ENCODE measurements at places on chromosomes 5 and 9. TPM values are rescaled to one million over a fixed set of nuclear protein-coding genes. Genes with fewer than 3 reads are reported as not detected.
A peak's percentile ranks its signal among the peaks of the same experiment; 100 is the strongest.

WNT8A gene
- not detected for total RNA-seq

TXNDC8 gene
- not detected for total RNA-seq

CDH6 gene
- 0.12 TPM for total RNA-seq

CER1 gene
- not detected for total RNA-seq

C9orf43 gene
- total RNA-seq: 0.71 TPM

ALDH1A1 gene
- 0.44 TPM for total RNA-seq

TRIM7 gene
- 30.2 TPM for total RNA-seq

BAAT gene
- total RNA-seq: 0.25 TPM

KIF24 gene
- total RNA-seq: 5.8 TPM

ANKRD34B gene
- not detected for total RNA-seq

NNT gene
- 0.32 TPM for total RNA-seq

PCDHGA10 gene
- total RNA-seq: 3.8 TPM

AOPEP gene
- total RNA-seq: 15.1 TPM

OR1N1 gene
- total RNA-seq: not detected

FREM1 gene
- 0.12 TPM for total RNA-seq

- DNase-seq: no peak
Observed at GRCh38 chr9:127447416-127448111, 3.6 kb downstream of the RPL12 start.

DNA sequence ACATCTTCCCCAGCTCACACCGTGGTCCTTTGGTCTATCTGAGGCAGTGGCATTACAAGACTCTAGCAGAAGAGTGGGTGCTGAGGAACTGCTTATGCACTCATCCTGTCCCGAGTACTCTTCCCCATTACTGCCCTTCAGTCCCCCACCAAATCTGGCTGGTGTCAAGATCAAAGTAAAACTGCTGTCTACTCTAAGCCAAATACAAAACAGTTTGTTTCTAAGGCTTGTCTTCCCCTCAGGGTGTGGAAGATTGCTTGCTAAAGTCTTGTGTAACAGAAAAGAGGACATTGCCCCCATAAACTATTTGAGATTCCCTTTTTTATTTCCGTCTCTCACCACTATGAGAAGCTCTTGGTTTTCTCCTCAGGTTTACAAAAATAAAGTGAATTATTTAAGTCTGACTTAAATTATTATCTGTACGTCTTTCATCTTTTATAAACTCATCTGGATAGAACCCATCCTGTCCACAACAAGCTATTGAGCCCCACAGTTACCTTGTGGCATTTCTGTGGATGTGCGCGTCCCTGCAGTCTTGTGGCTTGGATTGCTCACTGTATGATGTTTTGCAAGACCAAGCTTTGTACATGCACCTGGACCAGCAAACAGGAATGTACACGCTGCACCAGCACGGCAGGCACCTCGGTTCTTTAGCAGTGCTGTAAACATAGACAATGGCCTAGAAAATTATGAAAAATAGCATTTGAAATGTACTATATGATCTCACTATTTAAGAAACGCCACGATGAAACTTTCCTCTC is 61.0 kb downstream of the CYSTM1 start:
- no peak for DNase-seq

GRCh38 chr5:140549237-140550144 is 2.0 kb downstream of the EIF4EBP3 start:
- DNase-seq: no peak

- DNase-seq: no peak
Observed at GRCh38 chr9:36158122-36158521, 11.1 kb upstream of the CCIN start.

DNA sequence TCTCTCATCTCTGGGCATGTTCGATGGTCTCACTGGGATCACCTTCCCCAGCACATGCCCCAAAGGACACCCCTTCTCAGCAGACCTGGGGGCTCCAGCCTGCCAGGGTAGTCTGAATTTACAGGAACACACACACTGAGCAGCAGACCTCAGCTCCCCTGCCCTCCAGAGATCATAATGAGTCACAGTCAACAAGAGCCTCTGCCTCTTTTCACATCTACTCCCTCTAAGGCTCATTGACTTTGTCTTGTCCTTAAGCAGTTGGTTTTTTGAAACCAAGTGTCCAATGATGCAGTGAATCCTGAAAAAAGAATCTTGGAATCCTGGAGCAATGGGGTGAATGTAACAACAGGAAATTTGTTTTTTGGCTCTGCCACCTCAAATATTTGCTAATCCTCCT is 20.8 kb downstream of the GABBR2 start:
- DNase-seq: no peak

GRCh38 chr5:41925555-41925951 is 472 bp downstream of the FBXO4 start:
- no peak for DNase-seq

DNA sequence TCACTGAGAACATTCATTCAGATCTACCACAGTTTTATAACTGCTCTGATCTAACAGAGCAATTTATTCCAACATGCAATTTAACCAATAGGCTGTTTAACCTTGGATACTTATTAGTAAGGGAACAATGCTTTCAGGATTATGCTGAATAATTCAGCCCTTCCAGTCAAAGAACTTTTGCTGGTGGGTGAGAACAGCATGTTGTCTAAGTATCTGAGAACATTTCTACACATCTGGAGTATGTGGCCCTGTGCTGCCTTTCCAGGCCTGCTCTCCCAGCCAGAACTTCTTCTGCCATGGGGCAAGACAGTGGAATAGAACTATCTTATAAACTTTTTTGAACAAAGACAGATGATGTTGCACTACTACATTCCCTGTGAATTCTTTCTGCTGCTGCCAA is 55.8 kb downstream of the NFIB start:
- no peak for DNase-seq

- no peak for DNase-seq
Observed at GRCh38 chr9:76787677-76788076, 23.4 kb downstream of the PCA3 start.

GRCh38 chr5:174596429-174596828 is 128.0 kb upstream of the MSX2 start:
- no peak for DNase-seq

DNA sequence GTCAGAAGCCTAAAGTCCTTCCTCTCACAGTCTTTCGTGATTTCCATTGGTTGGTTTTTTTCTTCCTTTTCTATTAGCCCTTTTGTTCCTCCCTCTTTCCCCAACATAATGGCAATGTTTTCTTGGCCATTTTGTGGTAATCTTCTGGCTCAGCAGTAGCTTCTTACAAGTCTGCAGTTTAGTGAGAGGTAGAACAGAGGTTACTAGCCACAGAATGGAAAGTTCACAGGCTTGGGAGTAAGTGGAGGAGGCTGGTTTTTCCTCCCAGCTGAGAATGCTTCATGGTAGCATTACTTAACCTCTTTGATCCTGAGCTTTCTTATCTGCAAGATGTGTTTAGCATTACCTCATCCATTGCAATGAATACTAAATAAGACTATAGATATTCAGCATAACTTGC is 346.9 kb downstream of the NFIB start:
- DNase-seq: no peak

DNA sequence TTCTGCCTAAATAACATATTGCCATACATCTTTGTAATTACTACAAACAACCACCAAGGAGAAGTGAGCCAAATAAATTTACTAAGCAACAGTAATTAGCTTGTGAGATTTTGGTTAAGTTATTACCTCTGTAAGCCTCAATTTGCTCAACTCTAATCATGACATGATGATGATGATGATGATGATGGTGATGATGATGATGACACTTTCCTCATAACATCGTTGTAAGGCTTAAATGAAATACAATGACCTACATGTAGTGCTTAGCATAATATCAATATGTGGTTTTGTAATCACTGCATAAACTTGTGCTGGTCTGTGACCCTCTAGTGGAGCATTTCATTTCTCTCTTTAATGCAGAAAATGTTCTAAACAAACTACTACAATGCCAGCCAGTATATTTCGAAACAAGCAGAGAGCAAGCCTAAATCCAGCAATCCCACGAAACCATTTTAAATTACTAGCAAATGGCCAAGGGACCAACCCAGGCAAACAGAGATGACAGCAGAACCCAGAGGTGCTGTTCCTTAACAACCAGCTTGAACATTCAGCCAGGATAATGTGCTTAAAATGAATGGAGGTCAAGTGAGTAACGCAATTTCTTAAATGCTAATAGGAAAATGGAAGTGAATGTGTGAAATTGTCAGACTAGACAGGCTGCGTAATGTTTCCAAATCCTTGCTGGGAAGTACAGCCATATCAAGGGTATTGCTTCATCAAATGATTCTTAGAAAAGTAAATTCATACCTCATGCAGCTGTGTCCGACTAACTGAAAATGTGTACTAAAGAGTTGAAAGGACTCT is 281.9 kb upstream of the PUM3 start:
- DNase-seq: no peak

- DNase-seq: no peak
Observed at GRCh38 chr5:50745221-50745910, 78.9 kb downstream of the PARP8 start.

GRCh38 chr5:66013906-66014305 is 87.5 kb downstream of the ERBIN start:
- no peak for DNase-seq

DNA sequence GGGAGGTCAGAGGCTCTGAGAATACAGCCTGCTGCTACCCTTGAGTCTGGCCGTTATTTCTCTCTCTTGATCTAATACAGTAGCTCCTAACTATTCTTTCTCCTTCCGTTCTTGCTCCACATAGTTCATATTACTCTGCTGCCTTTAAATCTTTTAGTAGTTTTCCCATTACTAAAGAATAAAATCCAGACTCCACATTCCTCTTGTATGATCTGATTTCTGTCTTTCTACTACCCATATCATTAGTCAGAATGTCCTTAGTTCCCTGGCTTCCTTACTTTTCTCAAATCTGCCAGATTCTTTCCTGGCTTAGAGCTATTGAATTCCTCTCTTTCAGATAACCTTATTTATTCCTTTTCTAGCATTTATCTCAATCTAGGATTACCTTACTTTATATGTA is 40.0 kb downstream of the MARCHF6 start:
- DNase-seq: no peak

DNA sequence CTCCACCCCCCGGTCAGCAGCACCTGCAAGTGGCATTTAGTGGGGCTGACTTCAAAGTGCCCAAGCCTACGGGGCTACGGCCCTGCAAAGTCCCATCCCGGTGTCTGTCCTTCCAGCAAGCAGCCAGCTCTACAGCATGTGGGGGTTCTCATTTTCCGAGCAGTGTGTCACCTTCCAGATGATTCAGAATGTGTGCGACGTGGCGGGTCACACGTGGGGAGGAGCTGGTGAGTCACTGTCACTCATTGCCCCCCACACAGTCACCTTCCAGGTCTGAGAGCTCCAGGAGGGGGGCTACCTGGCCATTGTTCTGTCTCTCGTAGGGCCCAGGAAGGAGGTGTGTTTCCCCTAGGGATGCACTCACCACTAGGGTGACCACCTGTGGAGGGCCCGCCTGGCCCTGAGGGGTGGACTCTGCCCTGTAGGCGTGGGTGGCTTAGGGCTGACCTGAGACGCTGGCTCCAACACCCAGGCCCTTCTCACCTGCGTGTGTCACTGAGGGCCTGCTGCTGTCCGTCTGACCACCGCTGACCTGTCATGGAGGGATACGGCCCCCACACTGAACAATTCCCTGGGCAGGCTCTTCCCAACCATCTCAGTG is 70.2 kb downstream of the SEMA4D start:
- DNase-seq: no peak

- DNase-seq: no peak
Observed at GRCh38 chr5:322281-322941, 897 bp downstream of the AHRR start.

- no peak for DNase-seq
Observed at GRCh38 chr5:100550531-100551051, 15.4 kb downstream of the FAM174A start.

GRCh38 chr9:71767163-71767775 is 1.0 kb downstream of the CEMIP2 start:
- no peak for DNase-seq

GRCh38 chr9:137550231-137550621 is at the start of gene PNPLA7:
TSS of gene PNPLA7 (minus strand) at chr9:137550402. CDS start at chr9:137550197, 205 bp downstream.
- peak; percentile 49 for DNase-seq

- no peak for DNase-seq
Observed at GRCh38 chr5:67686746-67687145, 490.1 kb upstream of the CD180 start.

DNA sequence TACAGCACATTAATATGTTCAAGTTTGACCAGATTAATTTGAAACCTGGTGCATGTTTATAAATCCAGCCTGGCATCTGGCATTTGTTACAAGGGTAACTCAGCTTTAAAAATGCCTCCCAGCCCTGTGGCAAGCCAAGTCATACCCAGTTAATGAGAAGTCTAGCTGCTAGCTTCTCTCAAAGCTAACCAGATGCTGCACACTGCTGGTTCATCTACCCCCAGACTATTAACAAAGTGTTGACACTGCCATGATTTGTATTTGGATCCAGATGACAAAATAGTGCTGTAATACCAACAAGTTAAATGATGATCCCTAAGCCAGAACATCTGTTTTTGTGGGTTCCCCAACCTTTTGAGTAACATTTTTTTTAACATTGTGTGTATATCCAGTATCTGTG is 573.7 kb upstream of the DAB2 start:
- DNase-seq: no peak

DNA sequence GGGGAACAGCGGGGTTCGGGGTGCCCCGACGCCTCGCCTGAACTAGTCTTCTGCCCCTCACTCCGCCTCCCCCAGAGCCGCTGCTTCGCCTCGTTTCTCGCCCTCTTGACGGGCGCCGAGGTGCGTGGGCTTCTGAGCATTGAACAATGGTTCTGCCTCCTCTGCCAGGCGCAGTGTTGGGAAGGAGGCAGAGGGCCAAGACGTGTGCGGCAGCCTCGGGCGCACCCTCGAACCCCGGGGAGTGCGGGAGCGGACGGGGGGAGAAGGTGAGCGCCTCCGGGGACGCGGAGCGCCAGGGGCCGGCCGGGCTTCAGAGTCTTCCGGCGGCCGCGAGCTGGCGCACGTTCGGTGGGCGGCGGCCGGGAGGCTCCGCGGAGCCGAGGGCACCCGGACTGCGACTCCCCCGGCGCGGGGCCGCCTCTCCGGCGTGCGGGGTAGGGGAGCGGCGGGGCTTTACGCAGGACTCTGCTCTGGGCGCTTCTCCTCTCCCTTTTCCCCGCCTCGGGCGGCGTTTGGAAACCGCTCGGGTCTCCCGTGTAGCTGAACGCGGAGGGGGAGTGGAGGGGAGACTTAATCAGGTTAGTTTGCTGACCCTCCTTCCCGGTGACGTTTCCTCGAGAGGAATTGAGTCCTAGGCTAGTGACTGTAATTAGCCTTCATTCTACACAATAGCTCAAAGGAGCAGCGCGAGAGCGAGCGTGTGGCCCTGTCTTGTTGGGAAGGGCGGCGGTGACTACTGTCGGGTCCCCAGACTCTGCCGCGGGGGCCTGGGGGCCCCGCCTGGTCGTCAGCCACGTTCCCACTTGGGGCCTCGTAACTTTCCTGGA is 1.1 kb downstream of the VLDLR start:
- no peak for DNase-seq

- DNase-seq: no peak
Observed at GRCh38 chr5:147887930-147888329, 9.4 kb downstream of the SCGB3A2 start.

Measured in HCT116 (cell line).